ENCODE measurements at places on chromosomes 11 and 22.

GRCh38 chr11:12547953-12548650 is 126.1 kb upstream of the TEAD1 start:
- no peak for DNase-seq

- no peak for DNase-seq
Measured at GRCh38 chr11:15655552-15655951, 540.8 kb downstream of the INSC start.

DNA sequence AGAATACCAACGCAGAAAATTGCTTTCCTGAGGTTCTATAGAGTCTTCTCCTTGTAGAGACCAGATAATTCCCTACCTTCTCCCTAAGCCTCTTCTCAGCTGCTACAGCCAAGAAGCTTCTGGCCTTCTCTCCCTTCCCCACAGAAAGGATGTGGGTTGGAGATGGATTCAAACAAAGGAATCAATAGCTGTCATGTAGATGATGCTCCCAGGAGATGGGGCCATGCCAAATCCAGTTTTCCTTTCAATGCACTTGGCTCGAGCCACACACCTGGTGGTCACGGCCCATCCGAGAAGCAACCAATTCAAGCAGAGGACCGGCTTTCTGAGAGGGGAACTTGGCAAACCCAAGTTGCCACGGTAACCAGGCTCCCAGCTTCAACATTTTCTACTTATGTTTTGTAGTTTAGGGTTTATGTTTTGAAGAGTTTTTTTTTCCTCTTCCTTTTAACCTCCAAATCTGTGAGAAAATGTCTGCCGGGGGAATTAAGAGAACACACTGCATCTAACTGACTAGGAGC is 31.3 kb upstream of the OPCML start:
- no peak for DNase-seq

GRCh38 chr11:117187799-117188481 is 9.4 kb downstream of the SIDT2 start:
- DNase-seq = no peak

GRCh38 chr22:48712558-48713271 is 1115.0 kb downstream of the BRD1 start:
- no peak for DNase-seq

- DNase-seq = no peak
Measured at GRCh38 chr11:78993802-78994430, 419.3 kb upstream of the NARS2 start.

DNA sequence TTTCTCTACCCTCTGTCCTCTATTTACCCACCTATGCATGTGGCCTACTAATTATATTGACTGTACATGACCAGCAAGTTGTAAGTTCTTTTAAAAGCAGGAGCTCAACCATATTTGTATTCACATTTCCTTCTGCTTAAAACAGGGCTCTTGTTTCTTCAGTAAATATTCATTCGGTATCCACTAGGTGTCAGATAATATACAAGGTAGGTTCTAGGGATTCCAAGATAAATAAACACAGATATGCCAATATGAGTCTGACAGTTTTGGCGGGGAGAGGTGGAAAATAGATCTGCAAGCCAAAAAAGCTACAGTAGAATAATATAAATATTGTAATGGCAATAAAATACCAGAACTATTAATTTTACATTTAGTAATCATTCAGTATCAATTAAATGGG is 15.3 kb upstream of the RAB30 start:
- no peak for DNase-seq
